ENCODE measurements at places on chromosomes 1 and 21.

- peak; percentile 67 for DNase-seq
These were observed 183.3 kb upstream of the TMEM51 start for GRCh38 chr1:14970115-14970798.

DNA sequence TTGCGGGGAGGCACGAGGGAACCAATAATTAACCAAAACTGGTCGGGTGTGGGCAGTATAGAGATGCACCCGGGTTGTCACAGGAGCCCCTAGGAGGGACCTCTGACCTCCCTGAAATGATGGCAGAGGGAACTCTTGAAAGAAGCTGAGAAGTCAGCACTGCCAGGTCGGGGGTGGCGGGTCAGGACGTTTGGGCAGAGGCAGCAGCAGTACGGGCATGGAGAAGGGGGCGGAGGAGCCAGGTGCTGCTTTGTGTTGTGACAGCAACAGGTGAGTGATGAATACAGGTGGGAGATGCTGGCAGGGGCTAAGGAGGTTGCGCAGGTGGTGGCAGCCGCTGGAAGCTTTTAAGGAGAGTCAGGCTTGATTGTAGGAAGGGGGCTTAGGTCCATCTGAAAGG, 11.7 kb downstream of the TNFRSF1B start:
- no peak for DNase-seq

- DNase-seq, result no peak
These were observed 7.7 kb downstream of the SLC37A1 start for GRCh38 chr21:42521384-42521783.

DNA sequence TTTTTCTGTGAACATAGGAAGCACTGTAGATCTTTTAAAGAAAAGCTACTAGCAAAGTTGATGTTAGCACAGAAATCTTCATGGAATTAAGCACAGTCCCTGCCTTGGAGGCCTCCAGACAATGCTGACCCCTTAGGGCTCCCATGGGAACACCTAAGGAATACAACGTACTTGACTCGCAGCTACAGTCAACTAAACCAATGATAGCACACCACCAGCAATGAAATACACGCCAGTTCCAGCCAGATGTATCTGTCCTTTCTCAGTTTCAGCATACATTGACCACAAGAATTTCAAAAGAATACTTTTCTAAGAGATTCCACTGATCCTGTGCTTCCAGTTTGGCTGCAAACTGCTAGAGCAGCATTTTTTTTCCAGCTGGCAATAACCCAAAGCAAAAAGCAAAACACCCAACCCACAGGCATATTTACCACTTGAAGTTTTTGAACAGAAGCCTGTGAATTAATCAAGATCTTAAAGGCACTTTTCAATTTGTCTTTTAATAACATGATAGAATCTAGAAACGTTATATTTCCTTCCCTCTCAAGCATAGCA, 42.8 kb upstream of the KRTAP11-1 start:
- no peak for DNase-seq

DNA sequence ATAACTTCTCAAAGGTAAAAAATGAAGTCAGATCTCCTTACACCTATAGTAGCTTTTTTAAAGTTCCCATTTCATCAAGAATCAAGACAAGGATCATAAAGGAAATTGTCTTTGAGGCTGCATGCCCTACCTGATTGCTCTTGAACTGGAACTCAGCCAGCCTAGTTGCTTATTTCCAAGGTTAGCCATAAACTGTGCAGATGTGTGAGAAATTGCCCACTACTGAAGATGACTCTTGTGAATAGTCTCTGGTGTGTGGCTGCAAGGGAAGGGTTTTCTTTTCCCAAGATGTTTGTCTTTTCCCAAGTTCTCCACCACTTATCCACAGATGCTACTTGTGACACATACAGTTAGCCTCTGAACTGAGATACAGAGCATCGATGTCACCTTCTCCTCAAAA, 81.7 kb upstream of the DUSP10 start:
- no peak for DNase-seq

GRCh38 chr1:32247452-32247851, 430 bp downstream of the FAM167B start:
- no peak for DNase-seq

DNA sequence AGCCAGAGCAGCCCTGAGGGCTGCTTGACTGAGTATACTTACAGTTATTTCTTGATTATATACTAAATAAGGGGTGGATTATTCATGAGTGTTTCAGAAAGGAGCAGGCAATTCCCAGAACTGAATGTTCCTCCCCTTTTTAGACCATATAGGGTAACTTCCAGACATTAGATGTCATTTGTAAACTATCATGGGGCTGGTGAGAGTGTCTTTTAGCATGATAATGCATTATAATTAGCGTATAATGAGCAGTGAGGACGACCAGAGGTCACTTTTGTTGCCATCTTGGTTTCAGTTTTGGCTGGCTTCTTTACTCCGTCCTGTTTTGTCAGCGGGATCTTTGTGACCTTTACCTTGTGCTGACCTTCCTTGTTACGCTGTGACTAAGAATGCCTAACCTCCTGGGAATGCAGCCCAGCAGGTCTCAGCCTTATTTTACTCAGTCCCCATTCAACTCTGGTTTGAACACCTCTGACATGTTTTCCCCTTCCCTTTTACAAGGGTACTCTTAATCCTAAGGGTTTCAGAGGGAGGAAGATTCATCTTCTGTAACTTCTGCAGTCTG, 16.2 kb downstream of the KCTD3 start:
- no peak for DNase-seq

DNA sequence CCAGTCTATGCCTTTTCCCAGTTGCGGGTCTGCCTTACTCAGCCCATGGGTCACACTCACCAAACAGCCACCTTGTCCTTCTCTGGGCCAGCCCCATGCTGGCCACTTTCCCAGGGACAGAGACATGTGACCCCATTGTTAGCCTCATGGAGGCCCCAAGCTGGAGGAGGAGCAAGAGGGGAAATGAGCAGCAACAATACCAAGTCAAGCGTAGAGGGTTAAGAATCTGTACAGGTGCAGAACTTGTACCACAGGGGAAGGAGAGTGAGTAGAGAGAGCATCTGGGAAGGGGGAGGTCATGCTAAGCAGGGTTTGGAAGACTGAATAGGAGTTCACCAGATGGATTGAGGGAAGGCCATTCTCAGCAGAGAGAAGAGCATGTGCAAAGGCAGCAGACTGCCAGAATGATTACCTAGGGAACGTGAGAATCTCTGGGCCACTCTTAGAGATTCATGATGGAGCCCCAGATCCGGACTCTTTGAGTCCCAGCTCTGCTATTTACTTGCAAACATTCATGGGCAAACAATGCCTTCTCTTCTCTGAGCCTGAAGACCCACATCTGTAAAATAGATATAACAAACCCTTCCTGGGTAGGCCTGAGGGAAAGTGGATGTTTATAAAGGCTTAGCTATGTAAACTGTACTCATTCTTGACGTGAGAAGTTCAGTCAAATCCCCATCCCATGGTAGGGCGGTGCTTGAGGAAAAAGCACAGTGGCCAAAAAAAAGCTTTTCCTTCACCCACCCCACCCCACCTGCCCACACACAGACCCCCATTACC, 2.8 kb upstream of the SLC2A1 start:
- DNase-seq, result no peak

DNA sequence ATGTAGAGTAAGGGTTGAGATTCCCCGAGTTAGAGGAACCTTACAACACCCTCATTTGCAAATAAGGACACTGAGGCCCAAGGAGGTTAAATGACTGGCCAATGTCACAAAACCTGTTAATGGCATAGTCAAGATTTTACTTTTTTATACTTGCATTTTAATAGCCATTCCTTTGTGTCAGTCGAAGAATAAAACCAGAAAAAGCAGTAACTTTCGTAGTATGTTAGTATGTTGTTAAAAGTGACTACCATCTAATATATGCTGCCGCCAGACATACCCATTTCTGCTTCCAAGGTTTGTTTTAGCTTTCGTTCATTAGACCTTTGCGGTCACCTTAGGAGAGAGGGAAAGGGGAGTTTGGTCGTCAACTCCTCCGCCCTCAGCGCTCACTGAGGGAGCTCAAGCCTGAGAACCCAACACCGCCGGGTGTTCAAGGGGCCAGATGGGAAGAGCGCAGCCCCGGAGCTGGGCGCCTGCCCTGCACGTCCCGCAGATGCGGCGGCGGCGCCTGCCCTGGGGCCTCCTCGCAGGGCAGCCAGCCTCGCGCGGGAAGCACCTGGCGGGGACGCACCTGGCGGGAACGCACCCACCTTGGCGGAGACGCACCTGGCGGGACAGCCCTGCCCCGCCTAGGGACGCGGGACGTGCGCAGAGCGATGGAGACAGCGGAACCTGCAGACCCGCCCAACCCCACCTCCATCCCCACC, 466 bp downstream of the VPS26C start:
- DNase-seq, result no peak

- DNase-seq, result no peak
These were observed 15.3 kb upstream of the RNF187 start for GRCh38 chr1:228471762-228472398.

DNA sequence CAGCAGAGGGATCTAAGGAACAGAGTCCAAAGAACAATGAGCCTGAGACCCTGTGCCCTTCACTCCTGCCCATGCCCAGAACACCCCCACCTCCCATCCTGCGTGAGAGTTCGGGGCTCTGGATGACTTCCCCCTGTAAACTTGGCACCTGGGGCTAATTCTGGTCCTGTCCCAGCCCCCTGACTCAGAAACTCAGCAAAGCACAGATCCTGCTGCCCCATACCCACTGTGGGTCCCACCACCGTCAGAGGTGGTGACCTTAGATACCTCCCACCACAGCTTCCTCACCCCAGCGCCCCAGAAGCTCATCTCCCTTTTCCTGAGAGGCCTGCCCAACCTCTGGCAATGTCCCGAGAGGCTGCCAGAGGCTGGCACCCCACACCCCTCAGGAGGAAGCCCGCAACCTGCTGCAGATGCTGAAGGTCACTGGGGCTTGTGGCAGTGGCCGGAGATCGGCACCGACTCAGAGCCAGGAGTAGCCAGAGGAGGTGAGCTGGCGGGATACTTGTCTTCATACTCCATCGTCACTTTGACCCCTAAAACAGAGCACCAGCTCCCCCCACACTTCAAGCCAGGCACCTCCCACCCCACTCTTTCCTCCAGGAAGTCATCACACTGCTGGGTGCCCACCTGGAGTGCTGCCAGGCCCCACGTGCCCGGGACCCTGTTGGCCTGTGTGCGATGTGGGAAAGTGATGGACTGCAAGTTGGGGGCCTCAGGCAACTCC, 111.6 kb upstream of the IFFO2 start:
- no peak for DNase-seq

- peak; percentile 49 for DNase-seq
These were observed 125.0 kb upstream of the JUN start for GRCh38 chr1:58908561-58909560.

GRCh38 chr1:3014050-3014440, 7.2 kb upstream of the ACTRT2 start:
- DNase-seq, result no peak

DNA sequence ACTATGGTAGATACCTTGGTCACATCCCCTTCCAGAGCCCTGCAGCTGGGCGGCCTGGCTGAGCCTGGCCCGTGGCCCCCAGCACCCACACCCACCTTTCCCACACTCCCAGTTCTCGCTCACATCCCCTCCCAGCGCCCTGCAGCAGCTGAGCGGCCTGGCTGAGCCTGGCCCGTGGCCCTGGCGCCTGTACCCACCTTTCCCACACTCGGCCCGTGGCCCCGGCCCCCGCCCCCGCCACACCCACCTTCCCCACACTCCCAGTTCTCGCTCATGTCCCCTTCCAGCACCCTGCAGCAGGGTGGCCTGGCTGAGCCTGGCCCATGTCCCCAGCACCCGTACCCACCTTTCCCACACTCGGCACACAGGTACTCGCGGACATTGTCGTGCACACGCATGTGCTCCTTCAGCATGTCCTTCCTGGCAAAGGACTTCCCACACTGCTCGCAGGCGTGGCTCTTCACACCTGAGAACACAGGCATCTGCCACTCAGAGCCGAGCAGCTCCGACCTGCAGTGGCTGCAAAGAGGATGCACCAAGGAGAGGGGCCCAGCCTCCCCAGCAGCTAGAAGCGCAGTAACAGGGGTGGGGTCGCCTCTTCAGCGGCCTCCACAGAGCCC, 52.5 kb upstream of the RIPK4 start:
- DNase-seq, result no peak

DNA sequence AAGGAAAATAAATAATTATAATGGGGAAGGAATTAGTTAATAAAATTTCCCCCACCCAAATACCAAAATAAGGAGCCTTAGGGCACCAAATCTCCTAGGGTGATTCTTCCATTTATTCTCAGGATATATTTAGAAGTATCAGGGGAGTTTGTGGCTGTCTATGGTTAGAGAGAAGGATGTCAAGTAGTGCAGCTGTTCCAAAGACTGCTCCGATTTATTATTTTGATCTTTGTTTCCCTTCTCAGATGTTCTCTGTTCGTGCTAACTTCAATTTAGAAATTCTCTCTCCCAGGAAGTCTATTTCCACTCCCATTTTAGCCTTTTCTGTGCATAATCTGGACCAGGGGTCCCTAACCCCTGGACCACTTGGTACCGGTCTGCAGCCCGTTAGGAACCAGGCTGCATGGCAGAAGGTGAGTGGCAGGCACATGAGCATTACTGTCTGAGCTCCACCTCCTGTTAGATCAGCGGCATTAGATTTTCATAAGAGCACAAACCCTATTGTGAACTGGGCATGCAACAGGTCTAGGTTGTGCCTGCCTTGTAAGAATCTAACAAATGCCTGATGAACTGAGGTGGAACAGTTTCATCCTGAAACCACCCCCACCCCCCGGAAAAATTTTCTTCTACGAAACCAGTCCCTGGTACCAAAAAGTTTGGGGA, 9.3 kb upstream of the MAST2 start:
- no peak for DNase-seq

DNA sequence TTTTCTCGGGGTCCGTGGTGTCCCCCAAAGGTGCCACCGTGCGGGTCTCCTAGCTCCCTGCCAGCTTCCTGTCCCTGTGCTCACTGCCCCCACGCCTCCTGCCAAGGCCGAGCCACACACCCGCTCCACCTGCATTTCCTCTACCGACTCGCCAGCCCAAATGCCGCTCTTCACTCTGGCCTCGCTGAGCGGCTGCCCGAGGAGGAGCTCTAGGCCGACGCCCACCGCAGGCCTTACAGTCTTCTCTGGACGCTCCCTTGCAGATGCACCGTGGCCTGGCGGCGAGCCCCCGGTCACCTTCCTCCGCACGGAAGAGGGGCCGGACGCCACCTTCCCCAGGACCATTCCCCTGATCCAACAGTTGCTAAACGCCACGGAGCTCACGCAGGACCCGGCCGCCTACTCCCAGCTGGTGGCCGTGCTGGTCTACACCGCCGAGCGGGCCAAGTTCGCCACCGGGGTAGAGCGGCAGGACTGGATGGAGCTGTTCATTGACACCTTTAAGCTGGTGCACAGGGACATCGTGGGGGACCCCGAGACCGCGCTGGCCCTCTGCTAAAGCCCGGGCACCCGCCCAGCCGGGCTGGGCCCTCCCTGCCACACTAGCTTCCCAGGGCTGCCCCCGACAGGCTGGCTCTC, 26.3 kb downstream of the FTCD start:
- no peak for DNase-seq

- no peak for DNase-seq
These were observed 55.4 kb downstream of the UBIAD1 start for GRCh38 chr1:11328444-11328843.

GRCh38 chr1:241422470-241422869, 65.5 kb upstream of the RGS7 start:
- no peak for DNase-seq

DNA sequence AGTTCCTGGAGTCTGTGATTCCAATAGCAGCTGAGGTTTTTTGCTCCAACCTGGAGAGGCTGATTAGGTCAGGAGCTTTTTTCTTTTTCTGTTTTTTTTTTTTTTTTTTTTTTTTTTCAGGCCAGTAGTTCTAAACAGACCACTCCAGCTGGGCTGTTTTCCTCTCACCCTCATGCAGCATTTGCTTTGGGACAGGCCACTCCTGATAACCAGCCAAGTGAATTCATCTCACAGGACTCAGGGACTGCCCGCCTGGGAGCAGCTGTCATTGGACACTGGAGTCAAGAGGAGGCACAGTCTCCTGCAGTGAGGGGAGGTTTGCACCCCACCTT, 22.9 kb downstream of the PLXNA2 start:
- no peak for DNase-seq
